ENCODE measurements at places on chromosomes 12 and 14.

- no peak for DNase-seq
These were observed 145.3 kb downstream of the BCAT1 start for GRCh38 chr12:24803430-24804245.

GRCh38 chr14:105168979-105169507 is 467 bp upstream of the JAG2 start:
- DNase-seq, result no peak

- no peak for DNase-seq
These were observed 12.4 kb downstream of the KTN1 start for GRCh38 chr14:55592436-55592835.

DNA sequence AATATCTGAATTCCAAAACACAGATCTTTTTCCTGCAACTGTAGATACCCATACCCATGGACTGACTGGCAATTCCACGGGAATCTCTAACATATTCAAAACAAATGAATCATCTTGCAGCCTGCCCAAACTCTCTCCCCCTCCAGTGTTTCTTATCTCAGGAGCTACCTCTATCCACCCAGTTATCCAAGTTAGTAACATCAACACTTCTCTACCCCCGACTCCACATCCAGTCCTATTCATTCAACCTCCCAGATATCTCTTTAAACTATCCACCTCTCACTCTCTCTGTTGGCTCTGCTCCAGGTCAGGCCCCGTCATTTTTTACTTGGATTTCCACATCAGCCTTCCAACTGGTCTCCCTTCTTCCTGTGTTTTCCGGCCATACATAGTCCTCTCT is 6.7 kb upstream of the KCNH5 start:
- no peak for DNase-seq

DNA sequence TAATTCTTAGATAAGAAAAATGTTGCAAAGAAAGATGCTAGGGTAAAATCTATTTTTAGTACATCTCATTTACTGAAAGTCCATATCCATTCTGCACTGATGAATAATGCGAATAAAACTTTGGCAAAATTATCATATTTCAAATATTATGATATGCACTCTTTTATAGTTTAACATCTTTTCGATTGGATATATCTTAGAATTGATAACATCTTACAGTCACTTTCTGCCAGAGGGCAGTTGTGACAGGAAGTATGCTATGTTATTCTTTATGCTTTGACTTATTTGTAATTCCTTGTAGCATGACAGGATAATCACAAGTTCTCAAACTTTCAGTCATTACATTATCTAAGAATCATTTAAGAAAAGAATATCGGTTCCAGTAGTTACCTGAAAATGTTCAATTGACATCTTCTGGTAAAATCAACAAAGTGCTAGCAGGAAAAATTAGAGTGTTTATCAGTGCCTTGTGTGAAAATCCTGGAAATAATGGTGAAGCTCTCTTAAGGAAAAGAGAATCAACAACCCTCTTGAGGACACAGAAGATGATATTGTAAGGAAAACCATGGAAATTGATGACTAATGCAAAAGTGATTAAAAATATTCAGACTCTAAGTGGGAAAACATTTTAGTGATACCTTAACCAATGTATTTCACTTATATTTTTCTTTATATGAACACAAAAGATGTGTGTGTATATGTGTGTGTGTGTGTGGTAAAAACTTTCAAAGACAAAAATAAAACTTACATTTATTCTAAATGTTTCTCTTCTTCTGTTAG is 95.5 kb downstream of the SLC6A15 start:
- no peak for DNase-seq

GRCh38 chr14:25953532-25954139 is 644.2 kb downstream of the NOVA1 start:
- DNase-seq, result no peak

DNA sequence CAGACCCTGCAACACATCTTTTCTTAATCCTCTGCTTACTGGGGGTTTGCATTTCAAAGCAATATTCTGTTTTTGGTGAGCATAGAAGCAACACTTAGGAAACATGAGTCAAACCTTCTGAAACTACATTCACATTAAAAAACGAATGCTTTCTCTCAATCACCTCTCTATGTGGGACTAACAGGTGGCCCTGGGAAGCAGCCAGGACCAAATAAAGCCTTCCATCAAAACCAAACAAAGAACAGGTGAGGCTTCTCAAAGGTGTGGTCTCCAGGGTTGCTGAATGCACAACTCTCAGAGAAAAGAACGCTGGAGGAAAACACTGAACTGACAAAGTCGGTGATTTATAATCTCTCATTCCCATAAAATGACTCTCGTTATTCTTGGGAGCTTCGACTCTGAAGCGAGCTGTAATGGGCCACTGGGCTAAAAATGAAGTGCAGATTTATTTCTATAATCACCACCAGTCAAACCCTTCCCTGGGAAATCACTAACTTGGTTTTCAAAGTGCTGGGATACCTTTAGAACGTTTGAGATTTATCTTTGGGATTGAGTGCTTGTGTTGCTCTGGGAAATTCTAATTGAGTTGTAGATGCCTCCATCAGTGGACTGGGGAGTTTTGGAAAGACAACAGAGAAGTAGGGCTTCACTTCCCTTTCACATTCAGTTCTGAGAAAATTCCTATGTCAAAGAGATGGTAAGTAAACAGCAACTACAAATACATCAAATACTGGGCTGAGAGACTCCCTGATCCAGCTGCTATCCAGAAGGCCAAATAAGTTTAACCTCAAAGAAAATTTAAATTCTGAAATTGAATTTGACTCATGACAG is 262.0 kb upstream of the TMPO start:
- DNase-seq, result no peak

DNA sequence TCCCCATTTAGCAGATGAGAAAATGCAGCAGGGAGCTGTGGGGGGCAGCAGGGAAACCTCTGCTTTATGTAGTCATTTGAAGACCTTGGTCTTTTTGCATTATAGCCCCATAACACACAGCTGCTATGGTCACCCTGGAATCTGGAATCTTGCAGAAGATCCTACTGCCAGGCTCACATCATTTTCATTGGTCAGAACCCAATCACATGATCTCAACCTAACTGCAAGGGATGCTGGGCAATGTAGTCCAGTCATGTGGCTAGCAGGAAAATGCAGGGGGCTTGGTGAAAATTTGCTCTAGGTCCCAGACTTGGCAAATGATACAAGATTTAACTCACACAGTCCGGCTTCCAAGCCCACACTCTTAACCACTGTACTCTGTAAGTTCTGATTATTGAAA is 1028.7 kb downstream of the AACS start:
- DNase-seq, result no peak

DNA sequence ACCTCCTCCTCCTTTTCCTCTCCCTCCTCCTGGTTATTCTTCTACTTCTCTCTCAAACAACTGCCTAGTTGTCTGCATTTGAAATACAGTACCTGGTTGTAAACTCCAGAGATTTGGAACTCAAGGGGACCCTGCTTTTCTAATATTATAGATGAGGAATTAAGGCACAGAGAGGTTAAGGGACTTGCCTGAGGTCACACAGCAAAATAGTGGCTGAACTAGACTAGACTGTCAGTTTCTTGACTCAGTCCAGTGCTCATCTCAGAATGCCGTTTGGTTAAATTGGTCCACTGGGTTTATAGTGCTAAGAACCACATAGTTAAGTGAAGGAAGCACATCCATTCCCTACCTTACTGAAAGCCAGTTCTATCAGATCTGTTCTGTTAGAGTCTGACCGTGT is 105.9 kb upstream of the VASH1 start:
- DNase-seq, result no peak

DNA sequence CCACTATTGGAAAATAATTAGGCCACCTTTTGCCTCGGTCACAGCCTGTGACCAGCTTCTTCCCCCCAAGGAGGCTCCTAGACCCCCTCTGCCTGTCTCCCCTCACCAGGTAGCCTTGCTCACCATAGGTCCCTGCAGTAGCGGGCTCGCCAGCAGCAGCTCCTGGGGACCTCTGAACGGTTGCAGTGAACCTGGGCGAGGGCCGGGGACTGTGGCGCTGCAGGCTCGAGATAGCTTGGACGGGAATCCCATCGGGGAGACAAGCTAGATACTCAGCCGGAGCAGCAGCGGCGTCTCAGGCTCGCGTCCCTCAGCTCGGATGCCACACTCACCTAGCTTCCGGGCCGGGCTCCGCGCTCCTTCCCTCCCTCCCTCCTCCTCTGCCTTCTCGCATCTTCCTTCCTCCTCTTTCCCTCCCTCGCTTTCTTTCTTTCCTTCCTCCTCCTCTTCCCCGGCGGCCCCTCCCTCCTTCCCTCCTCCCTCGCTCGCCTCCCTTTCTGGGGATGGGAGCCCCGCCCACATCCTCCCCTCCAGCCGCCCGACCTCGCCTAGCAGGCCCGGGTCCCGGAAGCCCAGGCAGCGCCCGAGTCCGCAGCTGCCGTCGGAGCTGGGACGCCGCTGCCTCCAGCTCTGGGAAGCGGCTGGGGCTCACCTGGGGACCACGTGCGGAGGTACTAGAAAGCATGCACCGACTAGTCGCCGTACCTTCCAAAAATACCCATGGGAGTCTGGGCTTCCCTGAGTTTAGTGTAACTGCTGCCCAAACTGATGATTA is at the start of gene BMP4:
Gene BMP4, minus strand, starts transcription at position 399 of the 775 bp plus-strand sequence. CDS start 4,603 bp downstream, outside the sequence.
- DNase-seq, result no peak

DNA sequence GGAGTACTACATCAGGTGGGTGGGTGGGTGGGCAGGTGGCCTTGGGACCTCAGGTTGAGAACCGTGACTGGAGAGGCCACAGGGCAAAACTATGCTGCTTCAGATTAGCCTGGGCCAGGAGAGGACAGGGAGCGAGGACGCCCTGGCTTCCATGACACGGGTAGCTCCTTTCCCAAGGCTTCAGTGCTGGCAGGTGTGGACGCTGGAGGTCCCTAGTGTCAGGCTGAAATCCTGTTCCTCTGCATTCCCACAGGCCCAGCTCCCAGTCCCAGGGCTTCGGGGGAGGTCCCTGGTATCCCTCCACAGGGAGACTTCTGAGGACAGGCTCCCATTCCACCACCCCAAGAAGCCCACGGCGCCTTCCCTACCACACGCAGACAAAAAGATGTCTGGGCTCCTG is 31.6 kb downstream of the CCDC92 start:
- no peak for DNase-seq

DNA sequence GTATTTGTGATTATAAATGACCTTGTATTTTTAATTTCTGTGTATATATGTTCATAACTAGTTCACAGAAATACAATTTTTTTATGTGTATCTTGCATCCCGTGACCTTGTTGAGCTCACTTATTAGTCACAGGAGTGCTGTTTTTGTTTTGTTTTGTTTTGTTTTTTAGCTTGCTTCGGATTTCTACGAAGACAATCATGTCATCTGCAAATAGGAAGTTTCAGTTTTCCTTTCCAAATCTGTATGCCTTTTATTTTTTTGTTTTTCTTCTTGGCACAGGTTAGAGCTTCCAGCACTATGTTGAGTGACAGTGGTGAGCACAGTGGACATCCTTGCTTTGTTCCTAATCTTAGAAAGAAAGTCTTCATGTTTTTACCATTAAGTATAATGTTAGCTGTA is 229.2 kb upstream of the GARIN6 start:
- DNase-seq, result no peak

DNA sequence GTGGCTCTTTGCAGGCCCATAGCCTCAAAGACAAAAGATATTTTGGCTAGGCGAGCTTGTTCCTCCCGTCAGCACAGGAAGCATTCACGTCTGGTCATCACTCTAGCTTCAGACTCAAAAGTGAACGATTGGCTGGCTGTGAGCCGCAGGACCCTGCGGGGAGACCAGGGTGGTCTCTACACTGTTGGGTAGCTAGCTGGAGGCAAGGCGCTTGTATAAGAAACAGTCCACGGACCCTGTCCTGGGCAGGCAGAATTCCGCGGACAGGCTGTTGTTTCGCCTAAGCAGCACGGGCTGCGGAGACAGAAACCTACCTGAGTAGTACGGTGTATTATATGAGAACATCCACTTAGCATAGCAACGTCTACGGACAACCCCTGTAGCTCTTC is 29.6 kb downstream of the WBP11 start:
- no peak for DNase-seq

DNA sequence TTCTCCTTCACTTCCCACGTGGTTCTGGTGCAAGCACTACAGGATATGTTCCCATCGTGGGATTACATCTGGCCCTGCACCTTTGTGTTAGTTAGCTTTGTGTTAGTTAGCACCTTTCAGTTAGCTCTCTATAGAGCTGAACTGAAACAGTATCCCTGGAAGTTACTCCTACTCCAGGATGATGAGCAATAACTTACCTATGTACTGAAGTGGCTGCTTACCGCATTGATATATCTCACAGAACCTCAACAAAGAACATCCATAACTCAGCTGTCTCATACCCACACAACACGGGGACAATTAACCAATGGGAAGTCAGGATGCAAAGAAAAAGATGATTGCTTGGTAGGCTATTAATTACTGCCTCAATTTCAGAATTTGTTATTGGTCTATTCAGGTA is 146.6 kb downstream of the ASCL4 start:
- no peak for DNase-seq

- DNase-seq, result no peak
These were observed 133.0 kb downstream of the SOX5 start for GRCh38 chr12:23816394-23816851.

DNA sequence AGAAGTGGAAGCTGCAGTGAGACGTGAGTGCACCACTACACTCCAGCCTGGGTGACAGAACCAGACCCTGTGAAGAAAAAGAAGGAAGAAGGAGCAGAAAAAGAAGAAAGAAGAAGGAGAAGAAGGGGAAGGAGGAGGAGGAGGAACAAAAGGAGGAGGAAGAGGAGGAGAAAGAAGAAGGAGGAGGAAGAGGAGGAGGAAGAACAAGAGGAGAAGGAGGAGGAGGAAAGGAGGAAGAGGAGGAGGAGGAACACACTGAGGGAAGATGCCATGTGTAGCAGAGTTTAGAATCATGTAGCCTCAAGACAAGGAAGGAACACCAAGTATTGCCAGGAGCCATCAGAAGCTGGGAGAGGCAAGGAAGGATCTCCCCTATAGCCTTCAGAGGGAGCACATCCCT is 241.5 kb downstream of the KSR2 start:
- no peak for DNase-seq

GRCh38 chr12:51082561-51083125 is 753 bp downstream of the CSRNP2 start:
- peak; percentile 3 for DNase-seq

DNA sequence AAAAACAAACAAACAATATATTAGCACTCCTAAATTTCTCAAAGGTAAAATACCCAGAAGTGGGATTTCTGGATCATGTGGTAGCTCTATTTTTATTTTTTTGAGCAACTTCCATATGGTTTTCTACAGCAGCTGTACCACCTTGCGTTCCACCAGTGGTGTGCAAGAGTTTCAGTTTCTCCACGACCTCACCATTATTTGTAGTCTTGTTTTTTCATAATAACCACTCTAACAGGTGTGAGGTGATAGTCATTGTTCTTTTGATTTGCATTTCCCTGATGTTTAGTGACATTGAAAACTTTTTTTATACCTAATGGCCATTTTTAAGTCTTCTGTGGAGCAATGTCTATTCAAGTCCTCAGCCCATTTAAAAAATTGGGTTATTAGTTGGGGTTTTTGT is 127.3 kb upstream of the SLC38A2 start:
- DNase-seq, result no peak

GRCh38 chr14:91749868-91750267 is 18.0 kb upstream of the CATSPERB start:
- DNase-seq, result no peak

GRCh38 chr14:65469903-65470302 is 57.4 kb downstream of the FUT8 start:
- no peak for DNase-seq
